ENCODE measurements at places on chromosomes 11 and 22.

DNA sequence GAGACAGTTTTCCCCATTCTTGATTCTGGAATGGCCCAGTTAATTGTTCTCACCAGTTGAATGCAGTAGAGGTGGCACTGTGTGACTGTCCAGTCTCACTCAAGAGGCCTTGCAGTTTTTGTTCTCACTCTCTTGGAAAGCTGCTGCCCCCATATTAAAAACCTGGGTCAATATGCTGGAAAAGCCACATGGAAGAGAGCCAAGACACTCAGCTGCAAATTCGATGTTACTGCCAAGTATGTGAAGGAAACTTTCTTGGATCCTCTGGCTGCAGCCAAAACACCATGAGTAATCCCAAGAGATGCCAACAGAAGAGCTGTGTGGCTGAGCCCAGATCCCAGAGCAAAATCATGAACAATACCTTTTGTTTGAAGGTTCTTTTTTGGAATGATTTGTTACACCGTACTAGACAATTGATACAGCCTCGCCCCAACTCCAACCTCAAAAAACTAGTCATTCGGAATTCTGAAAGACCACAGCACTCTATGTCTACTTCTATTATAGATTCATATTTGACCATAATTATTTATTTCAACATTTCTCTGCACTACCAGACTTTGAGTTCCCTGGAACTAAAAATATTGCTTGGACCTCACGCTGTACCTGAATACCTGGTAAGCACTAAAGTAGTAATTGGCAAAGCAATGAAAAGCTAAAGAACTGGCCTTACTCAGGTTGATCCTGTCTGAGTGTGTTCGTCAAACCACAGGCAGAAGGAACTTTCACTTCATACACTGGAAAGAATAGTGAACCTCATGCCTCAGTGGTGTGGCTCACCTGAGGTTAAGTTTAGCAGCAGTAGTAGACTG is 378.8 kb downstream of the ETS1 start:
- DNase-seq, result no peak

GRCh38 chr11:102810950-102811660 is 13.1 kb upstream of the MMP1 start:
- no peak for DNase-seq

DNA sequence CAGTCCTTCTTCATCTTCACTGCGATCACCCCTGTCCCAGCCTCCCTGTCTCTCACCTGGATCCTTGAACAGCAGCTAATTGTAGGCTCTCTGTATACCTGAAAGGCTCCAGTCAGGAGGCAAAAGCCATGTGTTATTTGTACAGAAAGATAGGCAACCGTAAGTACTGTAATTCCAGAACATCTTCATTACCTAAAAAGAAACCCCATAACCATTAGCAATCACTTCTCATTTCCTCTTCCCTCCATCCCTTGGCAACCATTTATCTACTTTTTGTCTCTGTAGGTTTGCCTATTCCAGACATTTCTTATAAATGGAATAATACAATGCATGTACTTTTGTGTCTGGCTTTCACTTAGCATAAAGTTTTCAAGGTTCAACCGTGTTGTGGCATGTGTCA is 17.8 kb downstream of the NAGA start:
- no peak for DNase-seq

DNA sequence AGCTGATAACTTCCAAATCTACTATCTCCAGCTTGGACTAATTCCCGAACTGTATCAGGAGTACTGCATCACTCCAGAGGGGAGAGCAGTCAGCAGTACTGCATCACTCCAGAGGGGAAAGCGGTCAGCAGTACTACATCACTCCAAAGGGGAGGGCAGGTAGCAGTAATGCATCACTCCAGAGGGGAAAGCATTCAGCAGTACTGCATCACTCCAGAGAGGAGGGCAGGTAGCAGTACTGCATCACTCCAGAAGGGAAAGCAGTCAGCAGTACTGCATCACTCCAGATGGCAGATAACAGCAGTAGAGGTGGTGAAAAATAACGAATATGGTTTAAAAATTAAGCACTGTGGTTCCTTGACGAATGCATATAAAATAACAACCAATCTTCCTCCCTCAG is 8.4 kb downstream of the CWC15 start:
- DNase-seq, result no peak

- DNase-seq, result no peak
Measured at GRCh38 chr11:124747406-124748099, 4.5 kb downstream of the VSIG2 start.

- DNase-seq, result no peak
Measured at GRCh38 chr11:119195680-119196079, 10.4 kb downstream of the NHERF4 start.

DNA sequence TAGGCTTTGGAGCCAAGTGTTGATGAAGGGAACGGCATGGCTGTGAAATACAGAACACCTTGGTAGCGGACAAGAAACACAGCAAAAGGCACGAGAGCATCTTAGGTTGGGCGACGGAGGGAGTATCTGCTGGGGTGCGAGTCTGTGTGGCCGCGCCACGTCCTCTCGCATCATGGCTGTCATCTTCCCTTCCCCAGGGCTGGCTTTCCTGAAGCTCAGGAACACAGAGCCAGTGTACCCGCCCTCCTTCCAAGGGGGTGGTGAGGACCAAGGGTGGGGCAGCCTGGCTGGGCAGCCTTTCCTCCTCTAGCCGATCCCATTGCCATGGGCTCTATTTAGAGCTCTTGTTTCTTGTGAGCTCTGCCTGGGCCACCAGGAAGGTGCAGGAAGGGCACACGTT is 154.4 kb downstream of the FEZ1 start:
- no peak for DNase-seq

DNA sequence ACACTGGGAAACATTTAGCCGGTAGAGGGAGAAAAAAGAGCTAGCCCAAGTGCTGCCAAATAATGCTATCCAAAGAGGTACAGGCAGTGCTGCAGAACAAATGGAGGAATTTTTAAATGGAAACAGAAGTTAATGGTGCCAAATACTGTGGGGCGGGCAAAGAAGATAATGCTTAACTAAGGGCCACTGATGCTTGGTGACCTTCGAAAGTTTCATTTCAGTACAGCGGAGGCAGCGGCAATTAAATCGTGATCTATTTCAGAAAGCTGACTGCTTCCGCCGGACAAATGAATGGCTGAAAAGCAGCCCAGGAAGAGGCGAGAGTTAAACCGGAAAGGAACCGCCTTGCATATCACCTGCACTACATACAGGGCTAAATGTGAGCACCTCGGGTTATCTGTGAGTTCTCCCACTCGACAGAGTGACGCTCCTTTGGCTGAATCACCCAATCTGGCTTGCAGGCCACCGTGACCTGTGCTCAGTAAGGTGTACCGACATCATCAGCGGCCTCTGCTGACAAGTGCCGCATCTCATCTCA is 42.1 kb downstream of the CADM1 start:
- no peak for DNase-seq

DNA sequence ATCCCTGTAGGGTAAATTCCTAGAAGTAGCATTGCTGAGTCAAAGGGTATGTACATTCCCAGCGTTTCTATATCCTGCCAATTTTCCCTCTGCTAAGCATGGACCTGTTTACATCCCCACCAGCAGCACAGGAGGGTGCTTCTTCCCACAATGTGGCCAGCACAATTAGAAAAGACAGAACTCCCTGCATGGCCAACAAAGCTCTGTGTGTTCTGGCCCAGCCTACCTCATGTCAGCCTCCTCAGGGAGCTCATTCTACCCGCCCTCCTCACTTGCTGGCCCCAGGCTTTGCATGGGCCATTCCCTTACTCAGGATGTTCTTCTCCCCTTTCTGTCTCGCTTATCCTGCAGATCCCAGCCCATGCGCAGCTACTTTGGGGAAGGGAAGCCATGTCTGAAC is 186.1 kb downstream of the DSCAML1 start:
- no peak for DNase-seq

DNA sequence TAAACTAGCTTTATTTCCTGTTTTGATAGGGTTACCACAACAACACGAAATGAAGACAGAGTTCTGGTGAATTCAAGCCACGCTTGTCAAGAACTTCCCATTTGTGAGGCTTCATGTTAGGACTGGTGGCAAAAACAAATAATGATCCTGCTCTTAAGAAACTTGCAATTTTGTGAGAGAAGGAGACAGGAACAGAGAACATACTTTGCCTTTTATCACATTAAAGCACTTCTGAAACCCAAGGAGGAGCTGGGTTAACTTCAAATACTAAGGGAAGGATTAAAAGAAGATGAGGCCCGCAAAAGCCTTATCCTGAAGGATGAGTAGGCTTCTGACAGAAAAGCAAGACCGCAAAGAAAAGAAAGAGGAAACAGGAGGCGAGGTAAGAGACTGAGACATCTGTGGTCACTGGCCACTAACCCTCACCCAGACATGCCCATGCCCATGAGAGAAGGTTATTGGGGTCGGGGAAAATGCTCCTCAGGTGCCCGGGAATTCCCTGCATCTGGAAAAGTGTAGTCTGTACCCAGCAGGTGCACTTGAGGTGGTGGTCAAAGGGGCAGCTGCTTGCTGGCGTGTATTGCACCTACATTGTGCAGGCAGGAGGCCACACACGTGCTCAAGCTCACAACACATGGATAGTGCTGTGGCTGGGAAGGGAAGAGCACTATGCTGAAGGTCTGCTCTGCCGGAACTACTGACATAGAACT is 50.5 kb downstream of the MAPK1 start:
- DNase-seq, result peak; percentile 68

- no peak for DNase-seq
Measured at GRCh38 chr11:123483466-123483865, 53.4 kb downstream of the GRAMD1B start.

- no peak for DNase-seq
Measured at GRCh38 chr11:121154486-121155314, 53.7 kb downstream of the TECTA start.

GRCh38 chr22:17060126-17060525 is 24.7 kb upstream of the IL17RA start:
- no peak for DNase-seq

Measured in brain pericyte (primary cell).